ENCODE measurements at places on chromosomes 2 and 18.

GRCh38 chr2:236403125-236403524 lies 138.9 kb upstream of the ASB18 start:
- no peak for DNase-seq

GRCh38 chr2:200348897-200349563 lies 42.5 kb downstream of the SPATS2L start:
- DNase-seq = no peak

GRCh38 chr2:204452464-204453023 lies 92.7 kb upstream of the PARD3B start:
- no peak for DNase-seq

GRCh38 chr2:106638043-106638442 lies 150.9 kb downstream of the CD8B2 start:
- DNase-seq = peak; percentile 49

DNA sequence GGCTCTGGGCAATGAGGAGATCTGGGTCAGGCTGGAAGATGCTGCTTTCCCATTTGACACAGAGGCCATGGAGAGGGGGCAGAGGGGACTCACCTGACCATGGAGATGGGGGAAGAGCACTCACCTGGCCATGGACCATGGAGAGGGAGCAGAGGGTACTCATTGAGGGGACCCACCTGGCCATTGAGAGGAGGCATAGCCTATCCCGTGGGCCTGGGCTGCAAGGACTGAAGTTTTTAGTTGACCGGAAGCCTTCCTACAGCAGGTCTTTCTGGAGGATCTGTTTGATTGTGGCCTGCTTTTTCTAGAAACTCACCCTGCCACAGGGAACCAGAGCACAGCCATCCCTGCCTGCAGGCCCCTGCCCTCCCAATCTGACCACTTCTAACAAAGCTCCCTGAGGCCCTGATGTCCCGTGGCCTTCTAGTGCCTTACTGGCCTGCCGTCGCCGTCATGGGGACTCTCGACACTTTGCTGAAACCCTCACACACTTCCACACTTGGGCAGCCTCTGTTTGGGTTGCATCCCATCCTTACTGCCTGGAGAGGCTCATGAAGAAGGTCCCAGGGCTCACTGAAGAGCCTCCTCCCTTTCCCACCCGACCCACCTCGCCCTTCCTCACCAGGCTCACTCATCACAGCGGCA lies 5.1 kb upstream of the PROM2 start:
- no peak for DNase-seq

GRCh38 chr2:121236101-121236640 lies 48.8 kb downstream of the TFCP2L1 start:
- no peak for DNase-seq

DNA sequence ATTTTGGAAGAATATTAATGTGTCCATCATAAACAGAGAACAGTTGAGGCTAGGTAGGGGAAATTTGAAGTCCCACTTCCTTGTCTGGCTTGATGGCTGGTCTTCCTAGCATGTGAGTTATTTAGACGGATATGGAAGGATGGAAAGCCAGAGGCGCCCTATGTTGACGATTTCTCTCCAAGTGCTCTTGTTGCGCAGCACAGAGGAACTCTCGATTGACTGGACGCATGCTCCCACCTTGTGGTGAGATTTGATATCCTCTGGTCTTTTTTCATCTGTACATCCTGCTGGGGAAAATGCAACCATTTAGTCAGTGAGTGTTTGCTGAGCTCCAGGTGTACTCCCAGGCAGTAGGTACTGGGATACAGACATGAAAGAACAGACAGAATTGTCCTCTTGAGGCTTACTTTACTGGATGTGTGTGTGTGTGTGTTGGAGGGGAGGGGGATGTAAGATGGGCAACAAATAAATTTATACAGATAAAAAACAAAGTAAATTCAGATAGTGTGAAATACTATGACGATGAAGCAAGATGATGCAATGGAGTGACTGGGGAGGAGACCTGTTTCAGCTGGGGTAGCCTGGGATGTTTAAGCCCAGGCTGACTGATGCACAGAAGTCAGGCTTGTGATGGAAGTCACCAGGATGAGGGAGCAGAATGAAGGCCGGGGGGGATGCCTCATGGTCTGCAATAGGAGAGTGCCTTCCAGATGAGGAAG lies 137.2 kb downstream of the TRIM43 start:
- DNase-seq = peak; percentile 82

- peak; percentile 8 for DNase-seq
Measured at GRCh38 chr2:85949280-85949679, 60.5 kb upstream of the ST3GAL5 start.

DNA sequence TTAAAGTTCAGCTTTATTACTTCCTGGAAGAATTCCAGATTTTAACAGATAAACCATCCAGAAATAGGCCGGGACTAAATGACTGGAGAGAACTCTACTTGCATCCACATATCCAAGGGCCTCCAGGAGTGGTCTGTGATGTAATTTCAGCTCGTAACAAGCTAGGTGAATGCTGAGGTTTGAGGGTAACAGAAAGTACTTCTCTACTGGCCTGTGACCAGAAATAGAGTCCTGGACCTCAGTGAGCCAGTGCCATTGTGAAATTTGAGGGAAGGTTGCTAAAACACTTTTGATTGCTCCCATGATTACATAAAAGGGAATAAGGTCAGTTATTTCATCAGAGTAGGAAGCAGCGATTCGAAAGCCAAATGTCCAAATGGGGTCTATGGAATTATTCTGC lies 158.1 kb downstream of the DOCK10 start:
- no peak for DNase-seq

DNA sequence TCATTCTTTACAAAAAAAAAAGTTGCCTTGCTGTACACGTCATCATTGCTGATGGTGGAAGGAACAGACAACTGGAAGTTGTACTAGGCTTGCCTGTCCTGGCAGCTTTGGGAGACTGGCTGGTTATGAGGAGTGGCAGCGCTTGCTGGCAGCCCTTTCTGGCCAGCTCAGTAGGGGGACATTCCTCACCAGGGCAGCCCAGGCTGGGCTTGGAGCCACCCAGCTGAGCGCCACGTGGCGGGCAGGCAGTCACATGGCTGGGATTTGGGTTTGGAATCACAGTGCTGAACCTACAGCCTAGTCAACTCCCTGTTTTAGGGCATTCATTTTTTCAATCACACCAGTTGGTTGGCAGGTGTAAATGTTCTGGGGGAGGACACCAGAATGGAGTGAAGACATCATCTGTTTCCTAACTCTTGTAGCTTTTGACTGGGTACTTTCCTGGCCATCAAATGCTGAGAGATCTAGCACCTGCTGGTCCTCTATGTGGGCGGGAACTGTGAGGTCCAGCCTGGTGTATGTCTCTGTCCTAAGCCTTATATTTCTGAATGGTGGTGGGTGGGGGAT lies 139.3 kb downstream of the SETBP1 start:
- DNase-seq = no peak

- DNase-seq = no peak
Measured at GRCh38 chr2:36409335-36409734, 53.8 kb downstream of the CRIM1 start.

DNA sequence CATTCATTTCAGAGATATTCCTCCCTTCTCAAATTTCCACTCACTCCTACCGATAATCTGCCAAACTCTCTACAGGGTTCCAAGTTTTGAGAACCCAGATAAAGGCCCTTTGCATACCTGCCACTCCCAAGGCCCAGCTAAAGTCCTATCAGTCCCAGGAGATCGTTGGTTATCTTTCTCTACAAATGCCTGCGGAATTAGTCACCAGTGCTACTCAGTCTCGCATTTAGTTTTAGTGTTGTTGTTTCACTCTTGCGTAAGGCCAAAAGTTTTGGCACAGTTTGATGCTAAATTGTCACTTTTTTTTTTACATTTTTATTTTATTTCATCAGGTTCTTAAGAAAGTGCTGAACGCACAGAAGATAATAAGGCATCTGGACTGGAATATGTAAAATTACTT lies 29.2 kb upstream of the SETBP1 start:
- DNase-seq = no peak
